ENCODE measurements at places on chromosomes 4 and X.

- no peak for DNase-seq
Observed at GRCh38 chrX:10922835-10923234, 188.3 kb upstream of the HCCS start.

GRCh38 chr4:134754301-134755019, 552.9 kb upstream of the PABPC4L start:
- no peak for DNase-seq

DNA sequence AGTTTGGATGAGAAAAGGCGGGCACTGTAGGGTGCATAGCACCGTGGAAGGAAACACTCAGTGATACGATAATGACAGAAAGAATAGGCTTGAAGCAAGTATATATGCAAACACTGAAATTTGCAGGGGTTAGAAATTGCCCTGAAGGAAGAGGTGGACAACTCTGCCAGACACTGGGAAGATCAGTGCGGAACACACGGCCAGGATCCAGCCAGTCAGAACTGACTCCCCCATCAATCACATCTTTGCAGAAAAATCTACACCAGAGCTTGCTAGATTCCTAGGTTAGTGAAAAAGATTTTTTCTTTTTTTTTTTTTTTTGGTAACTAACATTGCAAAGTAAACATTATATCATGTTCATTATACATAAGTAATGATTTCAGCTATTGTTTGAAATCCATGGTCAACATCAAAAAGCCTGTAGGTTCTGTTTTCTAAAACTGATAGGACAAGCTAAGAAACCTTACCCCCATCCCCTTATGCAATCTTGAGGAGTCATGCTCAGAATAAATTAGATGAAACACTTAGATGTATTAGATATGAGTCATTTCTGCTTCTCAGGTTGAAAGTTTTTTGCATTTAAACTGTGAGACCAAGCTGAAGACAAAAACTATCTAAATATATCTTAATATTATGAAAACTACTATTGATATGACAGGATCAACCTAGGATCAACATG, 38.9 kb downstream of the TRIML1 start:
- no peak for DNase-seq

- no peak for DNase-seq
Observed at GRCh38 chrX:148649145-148649795, 148.9 kb downstream of the AFF2 start.

DNA sequence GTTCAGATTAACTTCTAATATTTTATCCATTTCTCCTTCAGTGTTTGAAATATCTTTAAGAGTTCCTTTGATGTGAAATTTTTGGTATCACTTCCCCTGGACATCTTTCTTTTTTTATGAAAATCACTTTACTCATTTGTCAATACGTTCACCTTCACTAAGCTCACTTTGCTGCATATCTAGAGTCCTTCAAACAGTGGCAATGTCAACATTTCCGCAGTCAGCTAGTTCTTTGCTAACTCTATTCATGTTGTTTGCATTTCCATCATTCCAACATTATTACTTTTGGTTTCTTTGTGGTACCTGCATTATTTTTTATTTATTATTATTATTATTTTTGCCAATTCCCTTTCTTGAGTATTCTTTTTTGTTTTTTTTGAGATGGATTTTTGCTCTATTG, 203.0 kb downstream of the GPAT3 start:
- DNase-seq = no peak

DNA sequence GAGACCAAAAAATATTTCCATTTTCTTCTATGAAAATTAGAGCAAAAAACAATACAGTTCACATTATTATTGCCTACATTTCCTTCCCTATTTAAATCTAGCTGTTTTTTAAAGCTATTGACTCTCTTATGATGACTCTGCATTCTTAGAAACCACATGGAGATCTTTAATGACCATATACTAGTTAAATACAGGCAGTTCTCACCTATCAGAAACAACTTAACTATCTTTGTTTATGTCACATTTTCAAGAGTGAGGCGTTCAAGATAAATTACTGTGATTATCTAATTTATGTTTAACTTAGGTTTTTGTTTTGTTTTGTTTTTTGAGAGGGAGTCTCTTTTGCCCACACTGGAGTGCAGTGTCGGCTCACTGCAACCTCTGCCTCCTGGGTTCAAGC, 3.0 kb downstream of the CISD2 start:
- no peak for DNase-seq

DNA sequence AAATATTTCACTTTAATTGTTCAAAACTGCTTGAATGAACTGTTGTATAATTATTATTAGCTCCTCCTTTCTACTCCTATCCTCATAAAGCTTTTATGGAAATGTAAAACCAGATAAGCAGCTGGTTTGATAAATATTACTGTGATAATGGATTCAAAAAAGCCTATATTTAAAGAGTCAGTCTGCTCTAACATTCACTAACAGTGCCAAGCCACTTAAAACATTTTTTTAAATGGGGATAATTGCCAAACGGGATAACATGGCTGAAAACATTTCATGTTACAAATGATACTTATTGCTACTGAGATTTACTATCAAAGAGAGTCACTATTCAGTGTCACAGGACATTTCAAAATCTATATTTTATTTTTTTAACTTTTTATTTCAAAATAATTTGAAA, 17.4 kb downstream of the ARHGAP24 start:
- DNase-seq = no peak

- DNase-seq = no peak
Observed at GRCh38 chrX:129145840-129146272, 377.4 kb downstream of the SMARCA1 start.

DNA sequence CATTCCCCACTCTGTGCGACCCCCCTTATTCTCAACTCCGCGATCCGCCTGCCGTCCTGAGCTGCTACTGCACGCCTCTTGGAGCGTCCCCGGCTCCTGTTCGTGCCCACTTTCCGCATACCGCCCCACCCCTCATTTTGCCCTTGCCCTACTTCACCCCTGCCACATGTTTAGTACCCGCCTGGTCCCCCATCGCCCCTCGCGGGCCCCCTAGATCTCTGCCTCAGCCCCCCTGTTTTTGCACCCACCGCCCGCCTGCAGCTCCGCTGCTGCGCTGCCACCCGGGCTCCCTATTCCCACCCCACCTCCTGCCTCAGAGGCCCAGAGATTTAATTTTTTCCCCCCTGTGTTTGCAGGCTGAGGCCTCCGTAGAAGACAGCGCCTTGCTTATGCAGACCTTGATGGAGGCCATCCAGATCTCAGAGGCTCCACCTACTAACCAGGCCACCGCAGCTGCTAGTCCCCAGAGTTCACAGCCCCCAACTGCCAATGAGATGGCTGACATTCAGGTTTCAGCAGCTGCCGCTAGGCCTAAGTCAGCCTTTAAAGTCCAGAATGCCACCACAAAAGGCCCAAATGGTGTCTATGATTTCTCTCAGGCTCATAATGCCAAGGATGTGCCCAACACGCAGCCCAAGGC, 1.4 kb downstream of the MAGED1 start:
- DNase-seq = no peak

DNA sequence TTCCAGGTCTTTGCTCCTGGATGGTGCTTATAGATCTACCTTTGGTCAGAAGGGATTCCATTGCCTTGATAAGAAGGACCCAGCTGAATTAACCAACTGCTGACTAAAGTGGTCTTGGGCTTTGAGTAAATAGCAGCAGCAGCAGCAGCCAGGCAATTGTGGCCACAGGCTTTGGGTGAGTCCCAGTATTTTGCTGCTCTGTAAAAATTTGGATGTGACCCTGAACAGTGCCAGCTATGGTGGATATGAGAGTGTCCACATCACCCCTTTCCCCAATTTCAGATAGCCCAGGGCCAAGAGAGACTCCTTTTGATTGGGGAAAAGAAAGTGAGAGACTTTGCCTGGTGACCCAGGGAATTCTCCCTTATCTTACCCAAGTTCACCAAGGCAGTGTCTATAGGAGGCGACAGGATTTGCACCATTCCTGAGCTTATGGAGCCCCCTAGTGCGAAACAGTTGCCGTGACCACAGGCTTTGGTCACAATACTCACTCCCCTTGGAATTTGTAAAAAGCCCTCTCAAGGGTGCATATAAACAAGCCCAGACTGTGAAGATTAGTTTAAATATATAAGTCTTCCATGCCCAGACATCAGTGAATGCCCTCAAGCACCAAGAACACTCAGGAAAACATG, 518.0 kb downstream of the TMA16 start:
- no peak for DNase-seq

- no peak for DNase-seq
Observed at GRCh38 chr4:127995776-127996175, 30.6 kb downstream of the ABHD18 start.

DNA sequence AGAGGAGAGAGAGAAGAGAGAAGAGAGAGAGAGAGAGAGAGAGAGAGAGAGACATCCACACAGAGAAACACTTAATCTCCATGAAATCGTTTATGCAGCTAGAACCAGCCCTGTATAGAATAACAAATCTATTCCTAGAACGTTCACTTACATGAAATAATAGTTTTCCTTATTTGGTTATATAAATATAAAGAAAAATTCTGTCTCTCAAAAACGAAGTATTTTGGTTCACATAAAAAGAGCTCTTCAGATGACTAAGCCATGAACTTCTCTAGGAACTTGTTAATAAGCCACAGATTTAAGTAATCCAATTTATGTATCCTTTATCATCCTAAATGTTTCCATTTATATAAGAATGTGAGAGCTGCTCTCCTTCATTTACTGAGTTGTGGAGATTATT, 1315.1 kb upstream of the PCDH7 start:
- no peak for DNase-seq

GRCh38 chrX:150873616-150874015, 24.9 kb downstream of the CD99L2 start:
- no peak for DNase-seq

- DNase-seq = no peak
Observed at GRCh38 chr4:7753271-7753670, 186.4 kb downstream of the AFAP1 start.

GRCh38 chr4:26086621-26087441, 172.8 kb downstream of the SMIM20 start:
- no peak for DNase-seq

DNA sequence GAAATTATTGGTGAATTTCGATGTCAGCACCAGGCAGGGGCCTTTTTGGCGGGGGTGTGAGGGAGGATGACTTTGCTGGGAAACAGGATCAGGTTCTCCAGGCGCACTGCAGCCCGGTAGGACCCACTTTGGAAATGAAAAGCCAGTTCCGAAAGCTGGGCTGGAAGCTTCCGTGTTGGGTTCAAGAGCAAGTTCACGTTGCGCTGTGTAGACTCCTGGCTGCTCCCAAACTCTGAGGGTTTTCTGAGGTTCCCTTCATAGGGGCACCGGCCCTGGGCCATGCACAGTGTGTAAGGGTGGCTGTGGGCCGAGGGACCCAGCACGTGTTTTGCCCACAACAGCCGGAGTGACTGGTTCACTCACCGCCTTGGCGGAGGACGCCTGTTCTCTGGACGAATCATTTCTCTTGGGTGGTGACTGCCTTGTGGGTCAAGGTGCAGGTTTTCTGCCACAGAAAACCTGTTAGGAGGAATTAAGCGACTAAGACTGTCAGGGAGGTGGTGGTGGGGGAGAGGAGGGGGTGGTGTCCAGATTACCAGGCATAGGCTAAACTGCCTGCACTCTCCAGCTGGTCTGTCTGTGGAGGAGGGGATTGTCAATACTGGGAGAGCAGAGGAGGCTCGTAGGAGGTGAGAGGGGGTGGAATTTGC, 8.0 kb downstream of the SHOX start:
- DNase-seq = no peak

GRCh38 chr4:115675719-115676118, 562.3 kb upstream of the NDST4 start:
- no peak for DNase-seq

DNA sequence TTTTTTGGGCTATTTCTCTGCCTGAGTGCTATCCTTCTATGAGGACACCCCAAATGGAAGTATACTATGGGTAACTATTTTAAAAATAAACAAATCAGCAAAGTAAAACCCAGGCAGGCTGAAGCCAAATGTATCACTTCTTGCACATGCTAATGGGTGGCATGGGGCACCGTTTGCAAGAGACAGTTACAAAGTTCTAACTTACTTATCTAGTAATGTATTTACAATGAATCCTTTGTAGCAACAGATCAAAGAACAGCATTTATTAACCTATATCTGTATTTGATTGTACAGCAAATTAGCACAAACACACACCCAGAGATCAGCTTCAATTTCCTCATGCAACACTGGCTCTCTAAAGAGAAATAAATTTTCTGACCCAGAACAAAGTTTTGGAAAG, 225.5 kb downstream of the ZNF674 start:
- no peak for DNase-seq

GRCh38 chr4:95499291-95499696, 49.5 kb downstream of the UNC5C start:
- DNase-seq = no peak

DNA sequence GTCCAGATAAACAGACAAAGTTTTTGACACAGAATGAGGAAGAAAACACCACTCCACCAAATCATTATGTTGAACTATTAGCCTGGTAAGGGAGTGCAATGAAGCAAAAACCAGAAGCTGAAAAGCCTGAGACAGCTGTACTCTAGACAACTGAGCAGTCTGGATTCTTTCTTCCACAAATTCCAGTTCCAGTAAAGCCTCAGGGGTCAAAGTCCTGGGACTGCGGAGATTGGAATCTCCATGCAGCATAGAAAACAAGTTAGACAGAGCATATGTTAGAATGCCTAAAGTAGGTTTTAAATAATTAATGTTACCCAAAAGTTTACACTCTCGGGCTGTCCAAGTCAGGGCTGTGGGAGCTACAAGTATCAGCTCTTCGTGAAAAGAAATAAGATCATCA, 263.2 kb downstream of the TECRL start:
- no peak for DNase-seq

DNA sequence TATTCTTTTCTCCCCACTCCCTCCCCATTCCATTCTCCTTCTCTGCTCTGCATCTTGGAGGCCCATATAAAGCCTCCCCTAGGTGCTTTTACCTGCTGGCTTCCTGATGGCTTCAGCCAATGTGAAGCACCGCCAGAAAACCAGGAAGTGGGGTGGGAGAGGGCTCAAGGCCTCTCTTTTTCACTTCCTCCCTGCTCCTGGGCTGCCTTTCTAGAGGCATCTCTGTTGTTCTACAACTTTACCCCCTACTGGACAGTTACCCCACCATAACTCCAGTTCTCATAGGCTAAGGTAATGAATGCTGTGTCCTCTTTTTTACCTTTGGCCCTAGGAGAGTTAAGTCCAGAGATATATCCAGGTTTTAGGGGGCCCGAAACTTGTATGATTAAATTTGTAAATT, 62.4 kb upstream of the PPARGC1A start:
- no peak for DNase-seq

GRCh38 chr4:82780752-82781231, 17.8 kb downstream of the SCD5 start:
- peak; percentile 9 for DNase-seq

DNA sequence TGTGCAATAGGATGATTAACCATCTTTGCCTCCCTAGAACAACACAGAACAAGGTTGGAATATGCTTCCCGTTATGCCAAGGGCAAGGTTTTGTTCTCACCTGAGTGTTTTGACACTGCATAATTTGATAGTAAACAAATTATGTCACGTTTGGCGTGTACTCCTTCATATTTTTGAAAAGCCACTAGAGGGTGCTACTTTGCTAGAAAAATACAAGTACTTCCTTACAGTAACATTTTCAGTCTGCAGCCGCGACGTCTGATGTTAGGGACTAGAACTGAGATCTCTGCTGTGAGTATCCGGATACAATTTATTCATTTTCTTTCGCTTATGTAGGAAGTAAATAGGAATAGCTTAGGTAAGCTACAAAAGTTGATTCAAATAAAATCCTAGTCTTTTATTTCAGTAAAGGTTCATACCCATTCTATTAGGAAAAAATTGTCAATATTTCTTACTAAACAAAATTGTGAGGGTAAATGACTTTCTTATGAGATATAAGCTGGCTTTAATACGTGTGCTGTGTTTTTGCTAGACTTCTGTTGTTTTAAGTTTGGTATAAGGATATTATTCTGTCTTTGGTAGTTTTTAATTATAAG, 181.1 kb upstream of the WDFY3 start:
- peak; percentile 16 for DNase-seq

GRCh38 chr4:2824329-2824835, 19.3 kb upstream of the ADD1 start:
- no peak for DNase-seq

All from GM19239 (cell line).